ENCODE measurements at places on chromosomes 7 and 10.

DNA sequence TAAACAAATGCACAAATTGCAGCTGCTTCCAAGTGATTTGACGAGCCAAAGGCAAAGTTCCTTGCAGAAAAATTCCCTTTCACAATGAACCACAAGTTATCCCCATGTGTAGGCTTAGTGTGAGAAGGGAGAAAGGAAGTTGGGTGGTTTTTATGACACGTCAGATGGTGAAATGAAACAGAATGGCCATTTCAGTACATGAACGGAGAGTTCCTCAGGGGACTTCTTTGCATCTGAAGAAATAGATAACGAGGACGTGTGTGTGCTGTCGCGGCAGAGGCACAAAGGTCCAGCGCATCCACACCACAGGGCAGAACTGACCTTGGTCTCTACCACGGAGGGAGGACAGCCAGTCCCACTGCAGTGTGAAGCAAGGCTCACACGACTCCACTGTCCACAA is 135.9 kb downstream of the PAXIP1 start:
- DNase-seq: no peak

DNA sequence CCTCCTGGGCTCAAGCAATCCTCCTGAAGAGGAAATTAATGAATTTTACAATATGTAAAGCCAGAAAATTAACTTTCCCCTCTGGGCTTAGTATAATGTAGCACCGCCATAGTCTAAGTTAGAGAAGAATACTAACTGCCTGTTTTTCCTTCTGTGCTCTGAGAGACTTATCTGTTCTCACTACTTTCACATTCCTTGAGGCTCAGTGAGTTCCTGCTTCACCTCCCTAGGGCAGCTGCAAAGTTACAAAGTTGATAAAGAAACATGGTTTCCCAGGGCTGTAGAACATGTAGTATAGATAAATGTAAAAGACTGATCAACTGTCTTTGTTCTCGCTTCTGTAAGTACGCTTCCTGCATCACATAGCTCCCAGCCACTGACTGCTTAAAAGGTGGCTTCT is 16.0 kb upstream of the OLAH start:
- peak; percentile 48 for DNase-seq

- DNase-seq: no peak
Measured at GRCh38 chr7:138169441-138169851, 93.2 kb downstream of the AKR1D1 start.

DNA sequence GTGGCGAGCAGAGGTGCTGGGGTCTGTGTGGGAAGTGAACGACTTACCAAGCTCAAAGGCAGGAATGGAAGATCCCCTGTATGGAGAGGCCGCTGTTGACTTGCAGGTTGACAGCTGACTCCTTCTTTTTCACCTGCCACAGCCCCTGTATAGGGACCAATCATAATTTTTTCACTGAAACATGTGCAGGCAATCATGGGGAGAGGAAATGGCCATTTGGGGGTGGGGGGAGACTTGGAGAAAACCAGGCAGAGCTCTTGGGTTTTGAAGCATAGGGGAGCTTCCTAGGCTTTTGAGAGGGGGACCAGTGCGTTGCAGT is 101.4 kb downstream of the WDR37 start:
- DNase-seq: no peak

DNA sequence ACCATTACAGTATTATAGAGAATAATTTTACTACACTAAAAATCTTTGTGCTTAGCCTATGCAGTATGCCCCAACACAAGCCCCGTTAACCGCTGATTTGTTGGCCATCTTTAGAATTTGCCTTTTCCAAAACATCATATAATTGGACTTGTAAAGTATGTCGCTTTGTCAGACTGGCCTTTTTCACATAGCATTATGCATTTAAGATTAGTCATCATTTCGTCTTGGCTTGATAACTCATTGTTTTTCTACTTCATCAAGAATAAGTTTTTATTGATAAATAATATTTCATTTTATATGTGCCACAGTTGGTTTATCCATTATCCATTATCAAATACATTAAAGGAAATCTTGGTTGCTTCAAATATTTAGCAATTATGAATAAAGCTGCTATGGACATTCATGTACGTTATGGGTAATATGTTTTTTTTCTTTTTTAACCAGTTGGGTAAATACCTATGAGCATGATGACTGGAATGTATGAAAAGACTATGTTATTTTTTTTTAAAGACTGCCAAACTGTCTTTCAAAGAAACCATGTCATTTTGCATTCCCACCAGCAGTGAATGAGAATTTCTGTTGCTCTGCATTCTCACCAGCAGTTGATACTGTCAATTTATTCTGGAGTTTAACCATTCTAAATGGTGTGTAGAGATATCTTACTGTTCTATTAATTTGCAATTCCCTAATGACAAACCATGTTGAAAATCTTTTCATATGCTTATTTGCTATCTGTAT is 273.1 kb upstream of the KCND2 start:
- no peak for DNase-seq

DNA sequence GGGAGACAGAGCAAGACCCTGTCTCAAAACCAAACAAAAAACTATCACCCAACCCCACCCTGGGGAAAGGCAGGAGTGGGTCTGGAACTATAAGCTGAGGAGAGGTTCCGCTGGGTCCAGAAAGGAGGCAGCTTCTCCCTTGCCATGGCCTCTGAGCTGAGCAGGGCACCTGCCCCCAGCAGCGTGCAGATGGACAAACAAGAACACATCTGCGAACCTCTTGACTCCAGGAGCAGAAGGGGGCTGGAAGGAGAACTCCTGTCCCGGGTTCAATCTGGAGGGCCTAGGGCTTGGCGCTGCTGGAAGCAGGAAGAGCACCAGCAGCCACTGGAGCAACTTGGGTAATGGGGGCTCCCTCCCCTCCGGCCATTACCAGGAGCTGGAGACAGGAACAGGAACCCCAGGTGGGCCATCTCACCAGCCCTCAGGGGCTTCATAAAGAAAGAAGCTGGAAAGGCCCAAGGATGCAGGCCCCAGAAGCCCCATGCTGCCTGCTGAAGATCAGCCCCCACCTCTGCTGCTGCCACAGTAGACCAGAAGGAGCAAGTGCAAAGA is 19.0 kb upstream of the PPIF start:
- no peak for DNase-seq

- DNase-seq: no peak
Measured at GRCh38 chr7:99209781-99210180, 1.9 kb upstream of the KPNA7 start.

DNA sequence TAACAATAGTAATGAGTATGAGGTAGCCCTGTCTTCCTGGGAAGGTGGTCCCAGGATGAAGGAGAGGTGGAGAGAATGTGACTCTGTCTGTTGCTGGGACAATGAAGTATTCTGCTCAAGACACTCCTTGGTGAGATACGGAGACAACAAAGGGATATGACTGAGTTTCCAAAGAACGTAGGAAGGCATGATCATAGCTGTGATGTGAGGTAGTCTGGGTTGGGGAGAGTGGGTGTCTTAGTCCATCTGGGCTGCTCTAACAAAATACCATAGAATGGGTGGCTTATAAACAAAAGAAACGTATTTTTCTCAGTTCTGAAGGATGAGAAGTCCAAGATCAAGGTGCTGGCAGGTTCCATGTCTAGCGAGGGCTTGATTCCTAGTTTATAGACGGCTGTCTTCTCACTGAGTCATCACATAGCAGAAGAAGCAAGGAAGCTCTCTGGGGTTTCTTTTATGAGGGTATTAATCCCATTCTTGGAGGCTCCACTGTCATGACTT is 84.9 kb upstream of the RHOBTB1 start:
- no peak for DNase-seq

DNA sequence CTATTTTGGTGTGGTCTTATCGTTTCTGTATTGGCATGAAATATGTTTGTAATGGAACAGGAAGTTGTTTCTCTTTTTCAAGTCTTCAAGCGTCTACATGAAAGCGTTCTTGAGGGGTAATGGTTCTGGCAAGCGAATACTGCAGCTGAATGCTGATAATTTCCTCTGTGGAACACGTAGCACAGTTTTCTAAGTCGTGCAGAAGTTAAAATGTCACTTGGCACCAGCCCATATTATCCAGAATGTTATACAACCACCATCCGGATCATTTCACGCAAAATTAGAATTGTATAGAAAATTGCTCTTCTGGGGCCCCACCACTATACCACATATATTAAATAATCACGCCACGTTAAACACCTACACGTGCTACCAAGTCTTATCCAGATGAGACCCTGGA is 354.3 kb downstream of the CALN1 start:
- DNase-seq: peak; percentile 26

DNA sequence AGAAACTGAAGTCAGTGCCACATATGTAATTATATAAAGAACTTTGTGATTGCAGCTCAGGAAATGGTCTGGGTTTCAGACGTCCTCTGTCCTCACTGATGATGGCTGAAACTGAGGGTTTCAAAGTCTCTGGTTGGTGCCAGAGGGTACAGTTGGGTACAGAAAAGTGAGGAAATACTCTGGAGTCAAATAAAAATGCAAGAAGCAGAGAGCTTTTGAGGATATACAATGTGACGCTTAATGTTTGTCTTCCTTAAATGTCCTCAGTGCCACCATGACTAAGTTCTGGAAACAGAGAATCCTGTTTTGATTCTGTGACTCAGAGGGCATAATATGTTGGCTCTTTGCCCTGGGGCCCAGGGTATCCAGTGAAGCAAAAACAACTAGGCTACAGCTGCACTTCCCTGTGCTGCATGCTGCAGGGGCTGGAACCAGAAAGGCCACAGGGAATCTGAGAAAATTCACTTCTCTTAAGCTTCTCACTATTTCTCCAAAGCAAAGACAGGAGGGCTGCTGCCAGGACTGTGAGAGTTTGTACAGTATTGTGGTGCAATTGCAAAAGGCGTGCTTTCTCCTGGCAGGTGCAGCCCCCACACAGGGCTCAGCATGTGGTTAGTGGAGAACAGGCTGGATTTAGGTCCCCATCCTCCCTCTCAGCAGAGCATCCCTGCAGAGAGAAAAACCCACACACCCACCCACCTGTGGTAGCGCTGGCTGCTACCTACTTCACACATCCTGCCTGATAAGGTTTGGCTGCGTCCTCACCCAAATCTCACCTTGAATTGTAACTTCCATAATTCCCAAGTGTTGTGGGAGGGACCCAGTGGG is 169.5 kb upstream of the SVIL start:
- DNase-seq: peak; percentile 20

GRCh38 chr10:110852255-110852896 is 19.4 kb upstream of the PDCD4 start:
- DNase-seq: no peak

DNA sequence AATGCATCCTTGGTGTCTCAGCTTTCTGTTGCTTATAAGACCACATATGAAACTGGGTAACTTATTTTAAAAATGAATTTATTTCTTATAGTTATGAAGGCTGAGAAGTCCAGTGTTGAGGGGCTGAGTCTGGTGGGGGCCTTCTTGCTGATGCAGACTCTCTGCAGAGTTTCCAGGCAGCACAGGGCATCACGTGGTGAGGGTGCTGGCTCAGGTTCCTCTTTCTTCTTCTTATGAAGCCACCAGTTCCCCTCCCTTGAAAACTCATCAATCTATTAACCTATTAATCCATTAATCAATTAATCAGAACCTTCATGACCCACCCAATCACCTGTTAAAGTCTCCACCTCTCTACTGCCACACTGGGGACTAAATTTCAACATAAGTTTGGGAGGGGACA is 595.6 kb upstream of the NRP1 start:
- peak; percentile 7 for DNase-seq

DNA sequence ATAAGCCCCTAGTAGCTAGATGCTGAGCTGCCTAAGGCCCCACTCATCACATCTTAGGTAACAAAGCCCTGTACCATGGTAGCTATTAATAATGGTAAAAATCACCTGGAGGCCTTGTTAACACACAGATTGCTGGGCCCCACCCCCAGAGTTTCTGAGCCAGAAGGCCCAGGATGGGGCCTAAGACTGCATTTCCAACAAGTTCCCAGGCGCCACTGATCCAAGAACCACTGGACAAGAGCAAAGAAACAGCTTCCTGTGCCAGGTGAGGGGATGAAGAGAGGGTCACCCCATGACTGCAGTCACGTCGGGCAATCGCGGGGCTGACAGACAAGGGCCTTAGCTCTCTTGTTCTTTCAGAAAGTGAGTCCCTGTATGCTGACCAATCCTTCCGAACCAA is 46.8 kb downstream of the ACSM6 start:
- no peak for DNase-seq
